ENCODE measurements at places on chromosomes 6 and 20.

GRCh38 chr20:52172392-52173047, 19.1 kb downstream of the ZFP64 start:
- DNase-seq, result no peak

DNA sequence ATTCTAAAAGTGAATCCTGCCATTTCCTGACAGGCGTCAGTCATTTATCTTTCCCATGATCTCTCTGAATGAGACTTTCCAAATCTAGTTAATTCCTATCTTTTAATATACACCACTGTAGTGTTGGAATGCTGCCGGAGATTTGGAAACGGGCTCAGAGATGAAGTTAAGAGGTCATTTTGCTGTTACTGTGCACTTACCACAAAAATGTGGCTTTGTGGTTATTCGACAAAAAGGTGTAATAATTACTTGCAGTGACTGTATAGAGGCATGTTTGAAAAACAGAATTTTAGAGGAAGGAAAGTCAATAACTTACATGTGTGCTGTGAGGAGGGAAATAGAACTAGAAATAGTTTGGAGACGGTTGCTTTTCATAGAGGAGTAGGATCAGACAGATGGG, 460.2 kb upstream of the BTBD3 start:
- no peak for DNase-seq

GRCh38 chr6:130780122-130780521, 47.1 kb upstream of the SMLR1 start:
- DNase-seq, result no peak

- no peak for DNase-seq
These were observed 96.8 kb downstream of the ANKRD60 start for GRCh38 chr20:58131551-58132142.

GRCh38 chr6:116244284-116244683, 9.6 kb downstream of the TSPYL4 start:
- no peak for DNase-seq

DNA sequence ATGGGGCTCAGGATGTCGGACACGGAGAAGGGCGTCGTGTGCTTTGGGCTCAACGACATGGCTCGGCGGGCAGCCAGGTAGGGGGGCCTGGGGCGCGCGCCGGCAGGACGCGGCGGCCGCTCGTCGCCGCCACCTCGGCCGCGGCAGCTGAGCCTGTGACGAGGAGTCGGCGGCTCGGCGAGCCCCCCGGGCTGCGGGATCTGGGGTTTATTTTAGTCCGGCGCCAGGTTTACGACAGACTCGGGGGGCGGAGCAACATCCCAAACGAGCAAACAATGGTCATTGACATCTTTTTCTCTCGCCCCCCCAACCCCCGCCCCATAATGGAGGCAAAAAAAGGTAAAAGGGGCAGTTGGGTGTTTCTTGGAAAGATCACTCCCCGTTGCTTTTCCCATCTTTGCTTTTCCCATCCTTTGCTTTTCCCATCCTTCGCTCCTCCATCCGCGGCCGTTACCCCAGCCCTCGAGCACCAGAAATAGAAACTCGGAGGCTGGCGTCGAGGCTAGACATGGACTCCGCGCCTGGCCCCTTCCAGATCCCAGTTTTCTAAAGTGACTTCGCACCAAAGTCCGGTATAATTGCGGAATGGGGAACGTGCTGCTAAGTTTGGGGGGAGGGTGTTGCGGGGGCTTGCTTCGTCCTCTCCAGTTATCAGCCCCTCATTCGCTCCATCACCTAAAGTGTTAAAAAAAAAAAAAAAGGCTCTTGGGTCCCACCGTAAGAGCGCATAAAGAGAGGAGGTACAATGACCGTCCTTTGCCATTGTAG, at the start of gene NKX2-4:
Gene NKX2-4, minus strand, starts transcription at position 186 of the 768 bp plus-strand sequence. Its CDS starts 127 bp downstream, at position 59.
- no peak for DNase-seq

DNA sequence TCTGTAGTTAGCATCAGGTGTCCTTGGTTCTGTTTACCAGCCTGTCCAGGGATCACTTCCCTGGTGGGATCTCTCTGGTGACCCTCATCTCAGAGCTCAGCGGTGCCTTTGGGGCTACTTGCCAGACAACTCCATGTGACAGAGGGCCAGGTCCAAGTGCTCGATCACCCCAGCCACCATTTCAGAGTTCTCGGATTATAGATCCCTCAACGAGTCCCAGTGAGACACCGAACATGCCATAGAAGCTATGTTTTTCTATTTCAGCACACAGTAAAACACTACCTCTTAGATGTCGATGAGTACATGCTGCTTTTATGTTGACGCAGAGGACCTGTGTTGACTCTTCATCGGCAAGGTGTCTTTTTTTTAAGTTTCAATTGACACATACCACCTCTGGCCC, 170.1 kb upstream of the AKAP12 start:
- DNase-seq, result no peak

- DNase-seq, result no peak
These were observed 1.8 kb downstream of the RHAG start for GRCh38 chr6:49634836-49635218.

- DNase-seq, result no peak
These were observed 614.0 kb downstream of the UTRN start for GRCh38 chr6:144899161-144899560.

DNA sequence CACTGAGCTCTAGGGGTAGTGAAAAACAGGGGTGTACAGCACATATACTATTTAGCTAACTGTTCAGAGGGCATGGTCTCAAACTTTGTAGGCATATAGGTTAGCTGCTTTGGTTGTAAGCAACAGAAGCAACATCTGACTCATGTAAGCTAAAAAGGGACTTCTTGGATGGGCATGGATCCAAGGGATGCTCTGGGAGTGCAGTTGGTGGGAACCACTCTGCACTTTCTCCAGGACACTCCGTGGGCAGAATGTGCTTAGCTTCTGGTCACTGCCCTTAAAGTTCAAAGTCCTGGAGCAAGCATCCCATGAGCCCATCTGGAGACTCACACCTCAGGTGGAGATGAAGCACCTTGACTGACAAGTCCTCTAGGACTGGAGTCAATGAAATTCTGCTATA, 11.5 kb downstream of the APCDD1L start:
- DNase-seq, result no peak

DNA sequence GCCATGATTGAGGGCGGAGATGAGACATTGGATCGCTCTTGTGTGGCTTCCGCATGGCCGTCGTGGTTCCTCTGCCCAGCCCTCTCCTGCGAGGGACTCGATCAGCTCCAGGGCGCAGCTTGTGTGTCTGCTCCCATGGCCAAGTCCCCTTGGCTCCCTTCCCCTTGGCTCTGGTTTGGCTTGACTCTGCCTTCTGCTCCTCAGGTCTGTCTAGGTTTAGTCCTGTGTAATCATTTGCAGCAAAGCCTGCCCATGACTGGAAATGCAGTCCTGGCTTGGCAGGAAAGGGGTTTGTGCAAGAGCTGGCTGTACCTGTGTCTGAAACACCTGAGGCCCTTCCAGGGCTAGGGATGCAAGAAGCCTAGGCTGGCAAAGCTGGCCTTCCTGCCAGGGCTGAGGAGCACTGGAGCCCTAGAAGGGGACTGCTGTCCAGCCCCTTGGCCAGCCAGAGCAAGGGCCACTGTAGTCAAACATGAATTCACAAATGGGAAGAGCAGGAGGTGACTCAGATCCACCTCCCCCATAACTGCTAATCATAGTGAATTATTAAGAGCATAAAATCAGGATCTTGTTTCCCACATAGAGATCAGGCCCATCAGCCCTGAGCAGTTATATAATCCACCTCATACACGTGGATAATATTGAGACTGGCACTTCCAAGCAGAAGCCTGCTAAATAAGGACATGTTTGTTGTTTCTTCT, 196.8 kb downstream of the FARS2 start:
- DNase-seq, result no peak

DNA sequence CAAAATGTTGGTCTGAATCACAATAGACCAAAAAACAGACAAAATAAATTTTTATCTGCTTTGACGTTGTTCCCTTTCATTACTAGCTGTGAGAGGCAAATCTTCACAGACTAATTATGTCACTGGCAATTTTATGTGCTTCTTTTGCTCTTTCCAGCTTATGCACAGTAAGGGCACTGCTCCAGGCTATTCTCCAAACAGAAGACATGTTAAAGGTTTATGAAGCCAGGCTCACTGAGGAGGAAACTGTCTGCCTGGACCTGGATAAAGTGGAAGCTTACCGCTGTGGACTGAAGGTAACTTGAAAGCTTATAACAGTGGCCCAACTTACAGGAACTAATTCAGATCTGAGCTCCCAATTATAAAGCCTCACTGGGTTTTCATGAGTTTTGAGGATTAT, 15.5 kb upstream of the SNRNP48 start:
- DNase-seq, result no peak

DNA sequence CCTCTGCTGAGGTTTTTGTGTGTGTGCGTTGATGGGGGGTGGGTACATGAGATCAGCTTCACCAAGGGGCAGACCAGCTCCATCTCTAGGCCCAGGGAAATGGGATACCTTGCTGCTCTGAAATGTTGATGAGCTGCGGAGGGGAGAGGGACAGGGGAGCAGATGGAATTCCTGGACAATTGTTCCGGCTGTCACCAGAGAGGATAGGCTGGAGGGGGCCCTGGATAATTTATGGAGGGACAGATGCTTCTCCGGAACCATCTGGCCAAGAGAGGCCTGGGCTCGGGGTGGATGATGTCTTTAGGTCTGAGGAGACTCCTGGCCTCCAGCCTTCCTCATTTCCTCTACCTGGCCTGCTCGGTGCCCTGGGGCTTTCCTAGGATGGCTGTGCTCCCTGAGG, 1.9 kb upstream of the TJAP1 start:
- no peak for DNase-seq

- DNase-seq, result no peak
These were observed 3.6 kb downstream of the CPNE1 start for GRCh38 chr20:35661053-35661452.

DNA sequence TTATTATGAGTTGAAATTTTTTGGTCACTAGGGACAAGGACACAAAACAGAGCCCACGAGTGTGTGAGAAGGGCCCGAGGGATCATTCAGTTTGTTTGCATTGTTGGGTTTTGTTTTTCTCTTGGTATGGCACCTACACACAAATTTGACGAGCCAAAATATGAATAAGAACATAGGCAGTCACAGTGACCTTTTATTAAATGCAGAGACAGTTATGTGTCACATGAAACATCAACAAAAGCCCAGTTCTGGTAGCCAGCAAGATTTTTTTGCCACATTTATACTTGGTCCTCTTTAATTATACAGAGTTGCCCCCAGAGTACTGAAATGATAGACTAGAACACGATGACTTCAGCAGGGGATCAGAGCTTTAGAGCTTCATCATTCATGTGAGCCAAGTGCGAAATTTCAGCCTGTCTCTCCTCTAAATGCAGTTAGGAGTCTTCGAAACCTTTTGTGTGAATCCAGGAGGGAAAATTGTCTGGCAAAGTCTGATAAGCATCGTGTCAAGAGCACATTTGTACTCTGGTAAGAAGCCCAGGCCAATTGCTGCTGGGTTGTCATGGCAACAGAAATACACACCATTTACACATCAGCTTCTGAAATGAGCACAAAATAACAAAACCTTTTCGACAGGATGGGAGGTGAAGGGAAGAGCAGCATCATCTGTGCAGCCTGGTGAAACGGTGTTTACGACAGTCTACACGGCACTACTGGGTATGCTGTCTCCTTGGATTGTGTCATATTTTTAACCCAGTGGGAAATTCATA, 79.2 kb upstream of the RIPOR2 start:
- no peak for DNase-seq

- no peak for DNase-seq
These were observed 205.7 kb downstream of the ATXN1 start for GRCh38 chr6:16555550-16555949.

GRCh38 chr20:37590938-37591490, 63.3 kb upstream of the BLCAP start:
- no peak for DNase-seq

DNA sequence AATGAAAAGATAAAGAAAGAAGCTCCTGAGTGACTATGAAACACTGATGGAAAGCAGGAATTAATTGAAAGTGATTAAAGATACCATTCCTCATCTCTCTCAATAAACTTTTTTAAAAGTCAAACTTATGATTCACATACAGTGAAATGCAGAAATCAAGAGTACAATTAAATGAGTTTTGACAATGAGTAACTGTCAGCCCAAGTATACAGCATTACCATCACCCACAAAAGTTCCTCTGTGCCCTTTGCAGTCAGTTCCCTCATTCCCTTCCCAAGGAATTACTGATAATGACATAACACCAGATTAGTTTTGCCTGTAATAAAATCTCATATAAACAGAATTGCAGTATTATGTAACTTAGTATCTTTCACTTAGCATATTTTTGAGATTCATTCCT, 44.5 kb downstream of the ATG5 start:
- no peak for DNase-seq

GRCh38 chr6:170088582-170088955, 202.3 kb downstream of the DLL1 start:
- DNase-seq, result no peak

- DNase-seq, result no peak
These were observed 71.7 kb upstream of the SGK1 start for GRCh38 chr6:134389658-134390057.

DNA sequence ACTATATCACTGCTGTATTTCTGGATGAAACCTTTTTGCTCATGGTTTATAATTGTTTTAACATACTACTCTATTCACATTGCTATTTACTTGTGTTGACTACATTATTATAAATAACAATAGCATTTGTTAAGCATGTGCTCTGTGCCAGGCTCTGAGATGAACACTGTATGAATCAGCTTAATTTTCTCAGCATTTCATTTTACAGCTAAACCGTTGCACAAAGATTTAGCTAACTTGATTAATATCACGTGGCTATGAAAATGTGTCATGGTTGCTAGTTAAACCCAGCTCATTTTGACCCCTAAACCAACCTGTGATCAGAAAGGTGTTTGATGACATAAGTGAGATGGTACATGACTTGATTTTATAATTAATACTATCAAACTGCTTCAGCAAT, 77.5 kb downstream of the NCOA7 start:
- DNase-seq, result no peak

- no peak for DNase-seq
These were observed 76.1 kb downstream of the HCRTR2 start for GRCh38 chr6:55250400-55250799.

DNA sequence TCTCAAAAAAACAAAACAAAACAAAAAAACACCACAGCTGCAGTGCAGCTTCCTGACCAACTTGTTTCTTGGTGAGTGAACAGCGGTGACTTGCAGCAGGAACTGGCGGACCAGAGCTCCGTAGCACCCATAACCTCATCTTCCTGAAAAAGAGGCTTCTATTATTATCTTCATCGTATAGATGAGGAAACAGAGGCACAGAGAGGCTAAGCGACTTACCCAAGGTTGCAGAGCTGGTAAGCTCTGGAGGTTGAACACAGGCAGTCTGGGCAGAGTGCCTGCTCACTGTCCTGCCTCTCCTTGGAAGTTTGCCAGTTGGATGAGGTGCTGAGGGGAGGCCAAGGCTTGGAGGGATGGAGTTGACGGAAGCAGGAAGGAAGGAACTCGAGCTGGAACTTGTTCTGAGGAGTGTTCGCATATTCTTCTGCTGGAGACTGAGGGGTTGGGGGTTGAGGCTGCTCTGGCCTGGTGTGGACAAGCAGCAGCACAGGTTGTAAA, 47.9 kb upstream of the CCDC167 start:
- peak; percentile 57 for DNase-seq

- DNase-seq, result no peak
These were observed 369.3 kb downstream of the GRIK2 start for GRCh38 chr6:101762851-101763250.

DNA sequence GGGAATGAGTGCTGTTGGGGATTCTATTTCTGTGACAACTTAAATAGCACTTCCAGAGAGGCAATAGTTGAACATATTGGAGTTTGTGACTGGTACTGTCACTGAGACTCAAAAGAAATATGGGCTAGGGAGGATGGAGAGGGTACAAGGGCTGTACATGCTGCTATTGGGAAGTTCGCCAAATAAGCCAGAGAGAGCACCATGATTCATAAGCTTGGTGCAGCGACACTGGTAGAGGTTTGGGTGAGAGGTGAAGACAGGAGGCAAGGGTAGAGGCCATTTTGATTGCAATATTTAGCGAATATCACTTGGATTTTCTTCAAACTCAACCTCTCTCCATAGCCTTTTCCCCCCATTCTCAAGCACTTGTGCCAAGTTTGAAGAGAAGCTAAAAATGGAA, 214.3 kb downstream of the OGFRL1 start:
- no peak for DNase-seq

All from epithelial cell of proximal tubule (primary cell).